ENCODE measurements at places on chromosomes 2 and 18.

- DNase-seq = no peak
Observed at GRCh38 chr2:196220671-196221070, 49.3 kb upstream of the STK17B start.

- DNase-seq = no peak
Observed at GRCh38 chr18:55250768-55251173, 291.5 kb upstream of the CCDC68 start.

DNA sequence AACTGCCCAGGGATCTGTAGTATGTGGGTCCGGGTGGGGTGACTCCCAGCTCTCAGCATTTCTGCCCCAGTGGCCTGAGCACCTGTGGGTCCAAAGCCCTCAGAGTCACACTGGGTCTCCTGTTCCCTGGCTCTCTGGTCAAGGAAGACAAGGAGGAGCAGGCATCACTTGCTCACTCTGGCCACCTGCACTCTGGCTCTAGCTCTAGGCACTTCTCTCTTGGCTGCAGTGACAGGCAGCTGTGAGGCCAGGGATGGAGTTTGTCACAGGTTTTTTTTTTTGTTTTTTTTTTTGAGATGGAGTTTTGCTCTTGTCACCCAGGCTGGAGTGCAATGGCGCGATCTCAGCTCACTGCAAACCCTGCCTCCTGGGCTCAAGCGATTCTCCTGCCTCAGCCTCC lies 84.6 kb downstream of the HS1BP3 start:
- no peak for DNase-seq

- no peak for DNase-seq
Observed at GRCh38 chr2:174711206-174711605, 53.1 kb downstream of the CHRNA1 start.

- DNase-seq = no peak
Observed at GRCh38 chr2:238131761-238132462, 6.6 kb upstream of the KLHL30 start.

- no peak for DNase-seq
Observed at GRCh38 chr2:178531168-178531567, 50.9 kb downstream of the PLEKHA3 start.

Data from NCI-H187 (cell line).